ENCODE measurements at places on chromosomes 7 and 10.

- no peak for DNase-seq
These were observed 20.3 kb downstream of the PPIF start for GRCh38 chr10:79367426-79368189.

DNA sequence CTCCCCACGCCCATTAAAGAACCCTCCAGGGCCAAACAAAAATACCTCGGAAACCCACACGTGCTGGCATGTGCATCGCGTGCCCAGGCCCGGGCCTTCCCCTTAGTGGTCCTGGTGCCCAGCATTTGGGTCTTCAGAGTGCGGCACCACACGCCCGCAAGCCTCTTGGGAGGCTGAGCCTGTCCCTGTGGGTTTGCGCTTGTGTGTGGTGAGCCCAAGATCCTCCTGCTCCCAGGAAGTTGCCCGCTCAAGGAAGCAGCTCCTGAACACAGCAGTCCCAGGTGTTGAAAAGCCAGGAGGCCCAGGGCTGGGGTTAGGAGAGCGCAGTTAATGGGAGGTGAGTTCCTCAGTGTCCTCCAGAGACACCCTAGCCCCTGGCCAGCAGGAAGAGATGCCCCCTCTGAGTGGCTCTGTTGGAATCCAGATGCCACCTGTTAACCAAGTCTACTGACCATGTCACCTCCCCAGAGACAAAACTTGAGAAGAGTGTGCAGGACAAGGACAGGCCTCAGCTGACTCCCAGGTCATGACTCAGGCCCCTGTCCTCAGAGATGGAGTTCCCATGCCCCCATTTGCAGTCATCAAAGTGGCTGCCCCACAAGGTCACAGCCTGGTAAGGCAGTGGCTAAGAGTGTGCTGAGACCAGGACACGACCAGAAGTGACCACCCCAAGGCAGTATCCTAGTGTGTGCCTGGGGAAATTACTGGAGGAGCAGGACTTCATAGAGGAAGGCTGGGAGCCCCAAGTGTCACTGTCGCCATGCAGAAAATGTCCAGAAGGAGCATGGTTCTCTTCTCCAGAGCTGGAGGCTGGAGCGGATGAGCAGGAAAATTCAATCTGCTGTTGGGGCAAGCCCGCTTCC, 5.2 kb downstream of the FZD9 start:
- DNase-seq, result no peak

DNA sequence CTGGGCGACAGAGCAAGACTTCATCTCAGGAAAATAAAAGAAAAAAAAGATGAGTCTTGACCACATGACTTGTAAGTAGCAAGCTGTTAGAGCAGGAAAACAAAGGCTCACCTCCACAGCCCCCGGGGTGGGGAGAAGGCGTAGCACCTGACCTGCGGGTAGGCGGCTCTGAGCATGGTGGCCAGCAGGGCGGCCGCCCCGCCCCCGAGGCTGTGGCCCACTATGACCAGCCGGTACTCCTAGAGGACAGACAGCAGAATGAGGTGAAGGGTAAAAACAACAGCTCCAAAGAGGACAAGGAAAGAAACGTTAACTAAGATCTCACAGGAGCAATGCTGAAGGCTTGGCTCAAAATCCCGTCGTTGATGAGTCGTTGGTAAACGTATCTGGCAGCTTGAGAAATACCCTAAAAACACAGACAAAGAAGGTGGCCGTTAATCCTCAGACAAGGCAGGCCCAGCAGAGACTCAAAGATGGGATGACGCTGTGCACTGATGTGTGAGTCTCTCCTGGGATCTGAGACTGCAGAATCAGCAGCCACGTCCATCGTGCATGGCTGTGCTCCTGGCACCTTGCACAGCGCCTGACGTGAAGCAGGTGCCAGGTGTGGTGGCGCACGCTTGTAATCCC, 31.1 kb downstream of the DAGLB start:
- no peak for DNase-seq

GRCh38 chr7:50216626-50217025, 87.9 kb upstream of the IKZF1 start:
- DNase-seq, result no peak

- DNase-seq, result no peak
These were observed 608.8 kb downstream of the LRMDA start for GRCh38 chr10:76040107-76040829.

Measured in SHP77 treated with DMSO at 0.1 percent for 48 hours (cell line).